ENCODE measurements at places on chromosomes 12 and 14. TPM values are rescaled to one million over a fixed set of nuclear protein-coding genes. Genes with fewer than 3 reads are reported as not detected.

PA2G4 gene
- 101 TPM for total RNA-seq

- DNase-seq: peak; percentile 93
Observed at GRCh38 chr12:26126340-26127284, 1.8 kb upstream of the BHLHE41 start.

- no peak for DNase-seq
Observed at GRCh38 chr14:36479344-36479743, 40.7 kb downstream of the NKX2-1 start.

DNA sequence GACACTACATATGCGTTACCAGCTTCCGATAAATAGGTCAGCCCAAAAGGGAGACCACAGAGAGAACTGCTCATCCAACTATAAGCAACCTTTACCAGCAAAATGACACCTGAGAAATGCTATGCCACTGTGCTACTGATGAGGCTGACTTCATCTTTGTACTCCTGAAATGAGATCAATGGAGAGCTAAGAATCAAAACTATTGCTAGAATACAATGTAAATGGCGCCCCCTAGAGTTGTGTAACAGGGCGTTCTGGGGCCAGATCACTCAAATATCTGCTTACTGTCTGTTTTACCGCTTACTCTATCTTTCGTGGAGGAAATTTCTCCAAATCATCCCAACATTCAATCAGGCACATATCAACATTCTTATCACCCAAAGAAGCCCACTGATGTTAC is 4.6 kb downstream of the ZNF384 start:
- DNase-seq: no peak

KRT6C gene
- not detected for total RNA-seq

DNA sequence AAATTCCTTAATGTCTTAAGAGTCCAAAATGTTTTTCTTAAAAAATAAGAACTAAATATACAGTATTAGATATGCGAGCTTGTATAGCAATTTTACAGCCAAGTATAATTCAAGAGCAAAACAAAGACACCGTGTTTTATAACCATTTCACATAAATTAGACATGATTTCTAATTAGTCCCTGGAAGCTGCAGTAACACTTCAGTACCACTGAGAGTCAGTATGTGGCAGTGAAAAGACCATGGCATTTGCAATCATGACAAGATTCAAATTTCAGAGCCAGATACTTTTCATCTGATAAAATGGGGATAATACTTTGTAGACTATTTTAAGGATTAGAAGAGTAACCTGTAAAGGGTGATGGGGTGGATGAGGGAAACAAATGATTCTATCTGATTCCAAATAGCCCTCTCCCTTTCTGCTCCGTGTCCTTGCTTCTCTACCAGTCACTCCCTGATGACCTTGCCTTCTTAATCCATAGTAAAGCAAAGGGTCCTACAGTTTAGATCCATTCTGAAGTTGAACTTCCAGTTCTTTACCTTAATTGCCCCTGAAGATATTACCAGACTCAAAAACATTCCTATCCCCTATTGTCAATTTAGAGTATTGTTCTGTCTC is 145.4 kb upstream of the ABCD2 start:
- DNase-seq: no peak

DNA sequence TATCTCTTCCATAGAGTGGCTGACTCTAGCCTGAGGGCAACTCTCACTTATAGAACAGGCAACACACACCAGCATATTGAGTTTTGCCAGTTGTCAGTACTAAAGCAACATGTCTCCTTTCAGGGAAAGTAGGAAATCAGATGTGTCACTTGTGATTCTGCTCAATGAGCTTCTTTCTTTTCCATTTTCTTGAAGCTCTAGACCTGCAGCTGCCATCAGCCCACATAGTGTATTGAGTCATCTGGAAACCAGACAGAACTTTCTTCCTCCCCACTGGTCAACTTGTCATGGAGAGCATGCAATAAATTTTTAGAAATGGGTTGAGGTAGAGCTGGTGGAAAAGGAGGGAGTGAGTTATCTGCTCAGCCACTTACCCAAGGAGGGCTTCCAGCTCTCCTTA is 209.0 kb upstream of the PLEKHG7 start:
- DNase-seq: no peak

DNA sequence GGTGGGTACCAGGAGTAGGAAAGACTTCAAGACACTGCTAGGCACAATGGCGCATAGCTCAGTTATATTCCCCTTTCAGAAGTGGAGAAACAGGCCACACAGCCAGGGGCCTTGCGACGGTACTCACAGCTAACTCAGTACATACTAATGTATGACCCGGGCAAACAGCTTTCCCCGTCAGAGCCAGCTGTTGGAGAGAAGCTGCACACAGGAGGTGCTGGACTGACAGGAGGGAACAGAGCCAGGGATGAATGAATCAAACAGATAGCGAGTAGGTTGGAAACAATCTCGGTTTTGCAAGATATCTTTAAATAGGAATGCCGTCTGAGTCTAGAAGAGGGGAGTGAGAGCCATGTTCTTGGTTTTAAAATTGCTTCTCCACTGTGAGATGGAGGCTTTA is 45.5 kb downstream of the PRIMA1 start:
- DNase-seq: no peak

- no peak for DNase-seq
Observed at GRCh38 chr14:68470361-68470760, 322.5 kb downstream of the ZFP36L1 start.

SELPLG gene
- 2.6 TPM for total RNA-seq

SPTB gene
- total RNA-seq: 14.9 TPM

DNA sequence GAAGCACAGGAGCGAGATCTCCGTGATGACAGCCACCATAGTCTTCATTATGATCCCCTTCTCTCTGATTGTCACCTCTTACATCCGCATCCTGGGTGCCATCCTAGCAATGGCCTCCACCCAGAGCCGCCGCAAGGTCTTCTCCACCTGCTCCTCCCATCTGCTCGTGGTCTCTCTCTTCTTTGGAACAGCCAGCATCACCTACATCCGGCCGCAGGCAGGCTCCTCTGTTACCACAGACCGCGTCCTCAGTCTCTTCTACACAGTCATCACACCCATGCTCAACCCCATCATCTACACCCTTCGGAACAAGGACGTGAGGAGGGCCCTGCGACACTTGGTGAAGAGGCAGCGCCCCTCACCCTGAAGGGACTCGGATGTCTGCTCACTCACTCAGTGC is 775 bp downstream of the OR10P1 start:
- no peak for DNase-seq

CEP128 gene
- total RNA-seq: 3.3 TPM

GRCh38 chr14:90483571-90483974 is 86.7 kb downstream of the CALM1 start:
- no peak for DNase-seq

CABP1 gene
- 0.32 TPM for total RNA-seq

DNA sequence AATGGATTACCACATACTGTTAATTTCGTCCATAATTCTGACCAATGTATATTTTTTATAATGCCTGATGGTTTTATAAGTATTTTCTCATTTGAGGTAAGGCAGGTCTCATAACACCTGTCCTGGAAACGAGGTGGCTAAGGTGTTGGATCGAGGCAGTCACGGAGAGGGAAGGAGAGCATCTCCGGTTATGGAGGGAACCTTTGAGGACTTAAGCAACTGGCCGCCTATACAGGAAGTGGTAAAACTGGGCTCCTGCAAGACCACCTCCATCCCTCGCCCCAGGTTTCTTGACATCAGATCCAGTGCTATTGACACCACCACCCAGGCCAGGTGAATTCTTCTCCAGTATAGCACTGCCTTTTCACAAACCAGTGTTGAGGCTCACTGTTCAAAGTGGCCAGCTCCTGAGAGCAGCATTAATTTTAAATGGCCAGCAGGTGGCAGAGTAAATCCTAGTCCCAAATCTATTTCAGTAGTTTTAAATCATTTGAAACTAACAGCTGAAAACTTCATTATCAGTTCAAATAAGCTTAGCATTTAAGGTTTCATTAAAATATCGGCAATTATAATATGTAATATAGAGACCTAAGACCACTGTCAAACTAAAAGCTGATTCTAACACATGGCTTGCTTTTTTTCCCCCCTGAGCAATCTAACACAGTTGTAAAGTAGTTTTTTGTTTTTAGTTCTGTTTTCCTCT is 100.8 kb downstream of the PPM1A start:
- no peak for DNase-seq

DNA sequence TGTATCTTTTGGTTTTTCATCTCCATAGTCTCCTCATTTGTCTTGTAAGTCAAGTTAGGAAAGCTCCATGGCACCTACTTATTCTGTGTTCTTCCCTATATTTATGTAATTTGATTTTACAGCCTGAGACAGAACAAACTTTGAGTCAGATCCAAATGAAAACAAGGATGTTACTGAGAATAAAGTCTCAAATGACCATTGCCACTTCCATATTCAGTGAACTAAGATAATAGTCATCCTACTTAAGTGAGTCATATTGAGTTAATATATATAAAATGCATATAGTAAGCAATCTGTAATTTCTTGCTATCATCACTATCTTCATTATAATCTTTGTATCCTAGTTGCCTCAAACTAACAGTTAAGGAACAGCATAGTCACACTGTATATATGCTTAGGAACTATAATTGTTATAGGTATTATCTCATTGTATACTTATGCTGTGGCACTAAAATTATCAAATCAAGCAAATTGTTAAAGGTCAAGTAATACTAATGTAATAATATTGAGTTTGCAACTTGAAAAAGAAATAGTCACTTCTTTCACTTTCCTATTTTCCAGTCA is 30.8 kb downstream of the TMTC3 start:
- DNase-seq: no peak

CIROP gene
- not detected for total RNA-seq

- no peak for DNase-seq
Observed at GRCh38 chr14:55976219-55976618, 142.0 kb upstream of the PELI2 start.

ARHGAP9 gene
- 21.6 TPM for total RNA-seq

GRCh38 chr12:132400011-132400641 is 70.7 kb upstream of the GALNT9 start:
- no peak for DNase-seq

TPH2 gene
- total RNA-seq: not detected

DNA sequence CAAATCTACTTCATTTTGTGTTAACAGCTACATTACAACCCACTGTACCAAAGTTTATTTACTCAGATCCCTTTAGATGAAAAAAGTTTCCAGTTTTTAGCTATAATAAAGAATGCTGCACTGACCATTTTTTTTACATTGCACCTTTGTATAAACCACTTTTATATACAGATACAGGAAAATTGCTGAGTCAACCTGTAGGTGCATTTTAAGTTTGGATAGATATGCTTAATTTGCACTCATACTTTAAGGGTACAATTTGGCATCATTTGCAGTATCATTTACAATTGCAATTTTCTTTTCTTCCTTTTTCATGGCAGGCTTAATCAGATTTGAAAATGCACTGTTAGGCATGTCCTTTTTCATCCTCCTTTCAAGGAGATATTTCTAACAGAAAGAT is 257.8 kb upstream of the LMO3 start:
- no peak for DNase-seq

- no peak for DNase-seq
Observed at GRCh38 chr12:63090716-63091115, 60.3 kb downstream of the AVPR1A start.

DNA sequence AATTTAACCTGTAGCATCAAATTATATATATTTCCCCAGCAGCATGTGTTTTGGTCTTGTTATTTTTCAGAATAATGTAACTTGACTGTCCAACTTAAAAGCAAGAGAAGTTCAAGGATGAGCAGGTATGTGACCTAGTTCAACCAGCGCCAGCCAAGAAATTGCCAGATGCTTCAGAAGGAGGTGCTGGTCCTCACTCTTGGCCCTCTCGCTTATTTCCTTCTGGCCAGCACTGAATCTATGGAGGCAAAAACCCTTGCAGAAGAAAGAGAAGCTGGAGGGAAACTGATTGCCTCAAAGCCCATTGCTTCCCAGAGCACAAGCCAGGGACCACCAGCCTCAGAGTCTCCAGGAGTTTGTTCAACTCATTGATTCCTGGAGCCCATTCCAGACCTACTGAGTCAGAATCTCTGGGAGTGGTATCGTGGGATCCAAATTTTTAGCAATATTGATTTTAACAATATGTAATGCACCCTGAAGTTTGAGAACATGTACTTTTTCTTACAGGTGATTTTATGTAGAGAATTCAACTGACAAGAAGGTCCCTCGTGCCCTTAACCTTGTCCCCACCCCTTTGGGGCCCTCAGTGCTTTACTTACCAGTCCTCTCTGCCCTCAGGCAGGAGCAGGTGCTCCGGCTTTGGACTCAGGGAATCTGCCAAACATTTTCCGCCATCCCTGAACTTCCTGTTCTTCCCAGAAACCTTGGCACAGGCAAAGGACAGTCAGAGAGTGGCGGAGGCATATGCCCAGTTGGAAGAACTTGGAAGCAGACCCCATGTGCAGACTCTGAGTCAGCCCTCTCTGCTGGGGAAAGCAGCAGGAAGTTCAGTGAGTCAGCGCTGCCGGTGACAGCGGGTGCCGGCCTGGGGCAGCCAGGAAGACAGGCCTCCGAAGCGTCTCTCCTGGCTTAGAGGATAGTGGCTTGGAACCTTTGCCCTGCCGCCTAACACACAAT is 10.4 kb downstream of the BEST3 start:
- peak; percentile 59 for DNase-seq

GRCh38 chr14:61746881-61747280 is 15.3 kb upstream of the SNAPC1 start:
- no peak for DNase-seq
